Cardiac fibroblast (primary cell): ENCODE measurements at places on chromosomes 2 and 18.

- no peak for DNase-seq
Observed at GRCh38 chr2:219112062-219112406, 48.6 kb downstream of the NHEJ1 start.

- no peak for DNase-seq
Observed at GRCh38 chr2:111030945-111031344, 89.8 kb upstream of the BCL2L11 start.

DNA sequence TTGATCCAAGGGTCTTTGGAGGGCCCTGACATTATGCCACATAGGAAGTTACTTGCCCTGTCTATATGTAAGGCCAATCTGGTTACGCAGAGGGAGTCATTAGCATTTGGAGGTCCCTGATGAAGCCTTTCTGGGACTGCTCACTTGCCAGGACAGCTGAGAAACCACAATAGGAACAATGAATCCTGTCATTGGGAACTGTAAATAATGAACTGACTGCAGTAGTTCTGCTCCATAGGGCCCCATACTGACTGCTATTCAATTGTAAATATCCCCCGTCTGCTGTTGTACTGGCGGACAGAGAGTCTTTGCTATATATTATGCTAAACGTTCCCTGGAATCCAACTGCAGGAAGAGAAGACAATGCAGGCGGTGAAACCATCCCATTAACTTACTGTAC is 149.4 kb upstream of the DCC start:
- DNase-seq: no peak

DNA sequence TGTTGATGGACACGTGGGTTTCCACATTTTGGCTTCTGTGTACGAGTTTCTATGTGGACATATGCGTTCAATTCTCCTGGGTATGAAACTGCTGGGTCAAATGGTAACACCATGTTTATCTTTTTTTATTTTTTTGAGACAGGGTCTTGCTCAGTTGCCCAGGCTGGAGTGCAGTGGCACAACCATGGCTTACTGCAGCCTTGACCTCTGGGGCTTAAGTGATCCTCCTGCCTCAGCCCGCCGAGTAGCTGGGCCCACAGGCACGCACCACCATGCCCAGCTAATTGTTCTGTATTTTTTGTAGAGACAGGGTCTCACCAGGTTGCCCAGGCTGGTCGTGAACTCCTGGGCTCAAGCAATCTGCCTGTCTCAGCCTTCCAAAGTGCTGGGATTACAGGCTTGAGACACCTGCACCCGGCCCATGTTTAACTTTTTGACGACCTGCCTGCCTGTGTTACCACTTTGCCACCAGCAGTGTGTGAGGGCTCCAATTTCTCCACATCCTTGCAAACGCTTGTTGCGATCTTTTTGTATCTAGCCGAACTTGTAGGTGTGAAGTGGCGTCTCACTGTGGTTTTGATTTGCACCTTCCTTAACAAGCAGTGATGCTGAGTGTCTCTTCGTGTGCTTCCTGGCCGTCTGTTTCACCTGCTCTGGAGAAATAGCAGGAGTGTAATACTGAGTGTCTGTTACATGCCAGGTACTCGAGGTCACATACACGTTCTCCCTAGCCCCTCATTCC is 6.9 kb downstream of the HSBP1L1 start:
- no peak for DNase-seq

DNA sequence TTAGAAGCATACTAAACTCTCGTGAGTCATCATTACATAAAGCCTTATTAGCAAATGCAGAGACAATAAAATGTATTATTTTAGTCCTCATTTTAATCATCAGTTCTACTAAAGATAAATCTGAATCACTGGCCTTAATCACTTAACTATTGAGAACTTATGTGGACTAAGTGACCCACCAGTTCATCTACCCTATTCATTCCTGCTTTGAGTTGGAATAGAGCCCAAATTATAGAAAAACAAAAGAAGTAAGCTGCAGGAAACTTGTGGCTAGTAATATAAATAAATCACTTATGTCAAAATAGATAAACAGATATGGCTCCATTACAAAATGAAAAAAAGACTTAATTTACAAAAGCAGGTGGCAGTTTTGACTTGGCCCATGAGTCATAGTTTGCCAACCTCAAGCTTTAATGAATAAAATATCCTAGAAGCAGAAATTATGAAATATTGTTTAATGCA is 851.8 kb upstream of the CRIM1 start:
- DNase-seq: no peak

- peak; percentile 66 for DNase-seq
Observed at GRCh38 chr2:157302492-157303099, 23.0 kb downstream of the ERMN start.

DNA sequence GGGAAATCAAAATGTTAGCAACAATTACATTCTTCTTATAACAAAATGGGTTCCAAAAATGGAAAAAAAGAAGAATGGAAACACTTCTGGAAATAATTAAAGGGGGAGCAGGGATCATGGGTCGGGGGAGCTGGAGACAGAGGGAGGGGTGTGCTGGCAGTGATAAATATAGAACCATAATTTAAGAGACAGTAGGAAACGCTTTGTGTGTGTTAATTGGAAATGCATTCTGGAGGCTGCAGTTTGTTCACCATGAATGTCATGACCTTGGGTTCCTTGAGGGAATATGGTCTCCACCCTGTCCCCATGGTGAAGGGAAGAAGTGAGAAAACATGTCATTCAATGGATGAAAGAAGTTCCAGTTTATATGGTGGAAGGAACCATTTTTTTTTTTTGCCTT is 540.7 kb downstream of the TNS1 start:
- DNase-seq: no peak

- DNase-seq: no peak
Observed at GRCh38 chr2:18154812-18155211, 276.3 kb downstream of the KCNS3 start.

DNA sequence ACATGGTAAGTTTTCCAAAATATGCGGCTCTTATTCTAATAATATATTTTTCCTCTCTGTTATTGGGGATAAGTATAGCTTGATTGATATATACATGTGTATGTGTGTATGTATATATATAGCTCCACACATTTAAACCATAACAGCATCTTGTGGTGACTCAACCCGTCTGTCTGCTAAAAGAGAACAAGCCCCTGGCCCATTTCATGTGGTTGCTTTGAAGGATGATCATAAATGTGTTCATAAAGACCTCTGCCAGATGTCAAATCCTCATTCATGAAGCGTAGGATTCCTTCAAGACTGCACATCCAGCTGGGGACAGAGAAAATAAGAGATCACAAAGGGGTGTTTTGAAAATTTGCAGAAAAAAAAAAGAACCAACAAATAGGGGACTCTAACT is 79.3 kb downstream of the RHOB start:
- DNase-seq: no peak

DNA sequence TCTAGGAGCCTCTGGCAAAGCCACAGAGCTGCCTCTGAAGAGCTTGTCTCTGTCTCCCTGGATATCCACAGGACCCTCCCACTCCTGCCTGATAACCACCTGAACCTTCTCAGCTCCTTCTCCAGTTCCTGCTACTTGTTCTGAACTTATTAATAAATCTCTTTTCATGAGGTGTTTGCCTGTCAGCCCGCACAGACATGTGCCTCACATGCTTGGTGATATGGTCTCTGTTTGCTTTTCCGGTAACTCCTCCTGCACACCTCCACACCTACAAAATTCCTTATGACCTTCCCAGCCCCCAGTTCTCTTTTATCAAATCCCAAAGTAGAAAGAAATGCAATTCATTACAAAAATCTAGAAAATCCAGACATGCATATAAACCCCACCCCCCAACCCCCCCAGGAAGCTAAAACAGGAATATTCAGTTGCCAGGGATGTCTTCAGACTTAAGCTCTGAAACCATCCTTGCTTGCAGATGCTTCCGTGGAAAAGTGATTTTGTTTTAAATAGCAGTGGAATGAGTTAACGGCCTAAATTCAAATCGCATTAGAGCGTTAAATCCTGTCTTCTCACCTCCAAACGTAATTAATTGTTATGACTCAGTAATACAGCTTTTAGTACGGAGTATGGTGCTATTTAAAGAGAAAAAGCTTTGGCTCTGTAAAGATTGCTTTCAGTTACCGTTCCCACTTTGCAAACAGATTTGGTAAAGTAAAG is 2.1 kb upstream of the PID1 start:
- no peak for DNase-seq

DNA sequence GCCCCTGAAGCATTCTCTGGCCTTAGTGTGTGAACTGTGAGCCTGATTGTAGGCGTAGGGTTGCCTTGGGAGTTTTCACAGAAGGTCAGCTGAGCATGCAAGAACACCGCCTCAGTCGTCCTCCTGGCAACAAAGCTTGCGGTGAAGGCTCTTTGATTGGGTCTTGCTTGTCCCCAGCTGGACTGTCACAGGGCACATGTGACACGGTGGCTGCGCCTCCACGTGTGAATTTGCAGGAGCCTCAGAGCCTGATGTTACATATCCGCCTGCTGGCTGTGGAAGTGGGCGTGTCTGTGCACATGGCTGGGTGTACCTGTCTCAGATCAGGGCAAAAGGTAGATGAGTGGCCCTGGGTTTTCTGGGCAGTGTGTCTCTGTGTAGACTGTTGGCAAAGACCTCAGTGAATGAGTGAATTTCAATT is 228.7 kb downstream of the HAUS1 start:
- DNase-seq: no peak

DNA sequence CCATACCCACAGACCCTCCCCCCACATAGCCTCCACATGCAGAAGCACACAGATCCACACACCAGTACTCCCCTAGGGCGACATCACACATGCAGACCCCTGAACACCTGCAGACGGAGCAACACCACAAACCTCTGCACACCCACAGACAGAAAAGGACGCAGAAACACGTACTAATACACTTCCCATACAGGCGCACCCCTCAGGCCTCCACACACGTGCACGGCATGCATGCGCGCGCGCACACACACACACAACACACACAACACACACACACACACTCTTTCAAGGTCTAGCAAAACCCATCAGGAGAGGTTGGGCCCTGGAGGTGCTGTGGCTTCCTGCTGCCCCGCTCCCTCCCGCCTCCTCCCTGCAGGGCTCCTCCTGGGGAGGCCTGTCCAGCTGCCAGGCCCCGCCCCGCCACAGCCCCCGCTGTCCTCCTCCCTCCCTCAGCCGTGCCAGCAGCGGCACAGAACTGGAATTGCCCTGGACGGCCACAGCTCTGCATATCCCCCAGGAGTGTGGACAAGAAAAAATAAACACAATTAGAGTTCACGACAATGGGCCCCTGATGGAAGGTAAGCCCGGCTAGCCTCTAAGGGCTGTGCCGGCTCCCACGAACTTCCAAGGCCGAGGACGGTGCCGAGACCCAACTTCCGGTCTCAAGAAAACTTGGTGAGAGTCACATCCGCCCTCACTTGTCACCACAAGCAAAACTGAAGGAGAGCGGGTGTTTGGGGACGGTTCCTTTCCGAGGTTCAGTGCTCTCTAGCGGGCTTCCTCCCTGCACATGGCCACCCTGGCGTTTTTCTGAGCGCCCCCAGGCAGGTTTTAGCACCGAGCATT is 6.8 kb downstream of the ZFP36L2 start:
- peak; percentile 88 for DNase-seq

DNA sequence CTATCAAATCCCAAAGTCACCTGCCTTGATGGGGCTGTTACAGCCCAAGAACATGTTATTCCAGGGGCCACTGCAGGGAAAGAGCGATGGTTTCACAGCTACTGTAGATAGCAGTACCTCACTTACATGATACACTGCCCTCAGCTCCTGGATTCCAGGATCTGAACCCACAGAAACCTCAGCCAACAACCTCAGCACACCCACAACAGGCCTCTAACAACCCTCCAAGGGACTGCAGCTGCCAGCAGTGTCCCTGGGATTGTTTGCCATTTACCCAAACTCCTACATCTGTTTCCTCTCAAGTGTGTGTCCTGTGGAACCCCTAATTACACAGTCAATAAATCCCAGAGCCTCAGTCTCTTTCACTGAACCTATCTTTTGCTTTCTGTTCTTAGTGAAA is 28.2 kb downstream of the OSBPL1A start:
- peak; percentile 14 for DNase-seq

DNA sequence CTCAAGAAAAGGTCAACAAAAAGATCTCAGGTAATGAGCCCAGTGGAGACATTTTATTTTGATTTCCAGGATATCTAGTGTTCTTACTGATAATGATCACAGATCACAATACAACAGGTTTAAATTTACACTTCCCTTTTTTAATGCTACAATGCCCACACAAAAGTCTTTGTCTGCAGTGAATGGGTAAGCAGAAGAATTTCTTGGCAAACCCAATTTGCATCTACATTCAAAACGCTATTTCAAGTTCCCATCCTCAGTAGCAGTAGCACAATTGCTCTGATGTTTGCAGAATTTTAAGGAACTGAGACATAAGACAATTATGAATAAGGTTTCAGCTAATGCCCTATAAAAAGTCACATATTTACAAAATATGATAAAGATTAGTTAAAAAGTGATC is 929.4 kb upstream of the PIK3C3 start:
- no peak for DNase-seq

- no peak for DNase-seq
Observed at GRCh38 chr2:158719403-158719802, 75.7 kb upstream of the DAPL1 start.

GRCh38 chr2:48016225-48017019 is 110.1 kb upstream of the FBXO11 start:
- no peak for DNase-seq

GRCh38 chr2:184449760-184450159 is 148.6 kb upstream of the ZNF804A start:
- DNase-seq: no peak

DNA sequence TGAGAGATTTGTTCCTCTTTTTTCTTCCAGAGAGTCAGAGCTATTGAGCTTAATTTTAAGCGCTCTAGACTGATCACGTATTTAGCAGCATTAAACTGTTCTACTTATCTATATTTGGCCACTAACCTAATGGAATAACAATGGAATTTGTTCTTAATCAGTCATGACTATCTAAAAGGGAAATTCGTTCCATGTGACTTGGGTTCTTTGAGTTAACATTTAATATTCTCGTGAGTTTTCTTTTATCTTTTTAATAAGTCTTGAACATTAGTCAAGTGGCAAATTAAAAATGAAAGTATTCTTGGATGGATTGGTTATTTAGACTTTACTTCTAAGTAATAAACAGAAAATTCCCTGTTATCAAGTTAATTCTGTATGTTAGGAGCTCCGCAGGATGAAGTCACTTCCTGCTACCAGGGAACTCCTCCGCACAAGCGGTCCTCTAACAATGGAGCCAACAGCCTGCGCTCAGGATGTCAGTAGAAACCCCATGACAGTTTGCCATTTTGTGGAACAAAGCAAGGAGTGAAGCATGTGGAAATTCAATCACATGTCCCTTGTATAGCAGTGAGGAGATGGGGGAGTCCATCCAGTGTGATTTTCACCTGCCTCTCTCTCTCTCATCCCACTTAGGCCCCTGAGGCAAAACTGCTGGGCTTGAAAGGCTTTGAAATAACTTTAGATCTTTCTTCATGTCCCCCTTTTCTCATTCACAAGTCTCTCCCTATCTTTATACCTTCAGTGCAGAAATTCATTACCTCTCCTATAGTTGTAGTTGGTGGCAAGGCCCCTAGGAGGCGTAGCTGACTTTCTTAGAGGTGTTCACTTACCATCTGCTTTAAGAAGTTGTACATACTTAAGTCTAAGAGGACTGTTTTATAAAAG is 138.1 kb downstream of the WDR7 start:
- peak; percentile 60 for DNase-seq

GRCh38 chr2:156565066-156565710 is 129.0 kb downstream of the GPD2 start:
- DNase-seq: peak; percentile 78
